ENCODE measurements at places on chromosomes 4 and X. TPM values are rescaled to one million over a fixed set of nuclear protein-coding genes. Genes with fewer than 3 reads are reported as not detected.

The EPHA5 gene
- 15.1 TPM for total RNA-seq

The CLTRN gene
- not detected for total RNA-seq

The GLRA2 gene
- not detected for total RNA-seq

The TAB3 gene
- 5.2 TPM for total RNA-seq

The PAGE5 gene
- total RNA-seq = not detected

The APELA gene
- not detected for total RNA-seq

The MAPK10 gene
- total RNA-seq = 10.2 TPM

The TSPYL2 gene
- total RNA-seq = 15.8 TPM

The CCKAR gene
- not detected for total RNA-seq

The GALNTL6 gene
- not detected for total RNA-seq

The FHDC1 gene
- under 0.01 TPM for total RNA-seq

The TMSB15A gene
- not detected for total RNA-seq

The CFAP99 gene
- total RNA-seq = not detected

The ELF2 gene
- 32.8 TPM for total RNA-seq

The CXCL5 gene
- total RNA-seq = 0.08 TPM

The RP2 gene
- 14.4 TPM for total RNA-seq

The SPANXN3 gene
- not detected for total RNA-seq

The CDKL5 gene
- 0.98 TPM for total RNA-seq

The UGT2B15 gene
- not detected for total RNA-seq

The NHSL2 gene
- total RNA-seq = 0.45 TPM

The MAGEC3 gene
- total RNA-seq = not detected

The MEPE gene
- not detected for total RNA-seq

The SERTM2 gene
- not detected for total RNA-seq

The SGMS2 gene
- 83.4 TPM for total RNA-seq

The TRO gene
- total RNA-seq = 18.3 TPM

The USP17L28 gene
- total RNA-seq = not detected

The GAGE12H gene
- not detected for total RNA-seq

The SNCA gene
- 0.23 TPM for total RNA-seq

The RADX gene
- total RNA-seq = 1.7 TPM

The ABLIM2 gene
- 0.12 TPM for total RNA-seq

The PLP1 gene
- total RNA-seq = 0.12 TPM

The UGT8 gene
- total RNA-seq = not detected

The SLC2A9 gene
- 4.0 TPM for total RNA-seq

The BMPR1B gene
- total RNA-seq = 0.15 TPM

The SLC16A2 gene
- 4.6 TPM for total RNA-seq

The TMPRSS11D gene
- not detected for total RNA-seq

The XAGE2 gene
- total RNA-seq = not detected

The EBP gene
- 45.9 TPM for total RNA-seq

The DCX gene
- not detected for total RNA-seq

The STK26 gene
- 1.4 TPM for total RNA-seq

The FAM47E gene
- 1.9 TPM for total RNA-seq

The MAGEH1 gene
- 19.8 TPM for total RNA-seq

The STBD1 gene
- 4.5 TPM for total RNA-seq

The POU3F4 gene
- not detected for total RNA-seq

The PNMA5 gene
- total RNA-seq = not detected

The NAP1L3 gene
- 10.3 TPM for total RNA-seq

The CXCR3 gene
- total RNA-seq = not detected

The MYOZ2 gene
- total RNA-seq = 0.82 TPM

The SULT1B1 gene
- 13.7 TPM for total RNA-seq

The MAGEA2B gene
- total RNA-seq = not detected

Measured in smooth muscle cell of the coronary artery (primary cell).